NCI-H1694 treated with DMSO at 0.1 percent for 48 hours (cell line): ENCODE measurements at places on chromosomes 1 and 21.

DNA sequence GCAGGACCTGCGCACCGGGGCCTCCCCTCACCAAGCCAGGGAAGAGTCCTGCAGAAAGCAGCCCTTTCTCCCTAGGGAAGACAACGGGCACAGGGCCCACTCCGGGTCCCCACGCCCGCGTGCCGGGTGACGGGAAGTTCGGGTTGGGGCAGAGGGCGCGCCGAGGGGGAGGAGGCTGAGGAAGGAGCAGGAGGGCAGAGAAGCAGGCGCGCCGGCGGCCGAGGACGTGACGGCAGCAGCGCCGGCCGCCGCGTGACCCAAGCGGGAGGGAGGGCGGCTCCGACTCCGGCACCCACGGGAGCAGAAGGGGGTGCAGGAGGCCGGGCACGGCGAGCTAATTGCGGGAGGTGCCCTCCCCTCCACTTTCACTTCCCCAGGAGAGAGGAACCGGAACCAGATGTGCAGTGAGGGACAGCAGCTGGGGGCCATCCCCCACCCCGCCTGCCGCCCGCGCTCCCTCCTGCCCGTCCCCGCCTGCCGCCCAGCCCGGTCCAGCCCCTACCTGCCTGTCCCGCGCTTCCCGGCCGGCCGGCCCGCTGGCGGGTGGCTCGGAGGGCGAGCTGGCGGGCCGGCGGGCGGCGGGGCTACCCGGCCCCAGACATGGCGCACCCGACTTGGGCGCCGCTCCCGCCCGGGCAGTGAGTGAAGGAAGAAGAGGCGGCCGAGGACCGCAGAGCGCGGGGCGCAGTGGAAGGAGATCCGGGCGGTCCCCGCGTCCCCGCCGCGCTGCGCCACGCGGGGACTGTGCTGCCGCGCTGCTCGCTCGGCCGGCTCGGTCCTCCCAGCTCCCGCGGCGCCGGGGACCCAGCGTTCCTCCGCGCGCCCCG, 510 bp downstream of the DENND4B start:
- peak; percentile 50 for DNase-seq

- no peak for DNase-seq
These were observed 646.3 kb downstream of the KIF26B start for GRCh38 chr1:245800901-245801605.

- DNase-seq: peak; percentile 12
These were observed 13.4 kb downstream of the LRRC41 start for GRCh38 chr1:46289976-46290375.

DNA sequence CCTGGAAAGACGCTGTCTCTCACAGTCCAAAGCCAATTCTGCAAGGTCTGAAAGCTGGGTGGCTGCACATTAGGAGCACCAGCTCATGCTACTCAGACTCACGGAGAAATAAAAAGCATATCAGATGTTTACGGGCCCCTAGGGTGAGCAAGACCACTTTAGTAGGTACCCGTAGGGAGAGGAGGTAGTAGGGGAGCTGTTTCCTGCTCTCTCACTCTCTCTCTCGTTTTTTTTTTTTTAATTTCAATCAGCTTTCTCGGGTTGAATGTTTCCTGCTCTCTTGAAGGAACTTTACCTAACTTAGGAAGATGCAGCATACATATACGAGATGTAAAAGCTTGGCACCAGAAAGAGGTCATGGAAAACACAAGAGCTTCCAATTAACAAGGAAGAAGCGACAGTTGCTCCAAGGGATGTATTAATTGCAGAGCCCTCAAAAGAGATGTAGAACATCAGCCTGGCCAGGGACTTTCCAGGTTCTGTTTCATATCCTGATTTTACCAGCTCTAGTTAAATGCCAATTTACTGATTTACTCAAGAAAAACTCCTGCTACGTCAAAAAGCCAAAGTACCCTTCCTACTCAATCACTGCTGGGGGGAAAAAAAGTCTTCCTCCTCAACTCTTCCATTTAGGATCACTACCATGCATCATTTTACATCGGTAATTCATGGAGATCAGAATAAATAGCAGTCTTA, 3.1 kb downstream of the LORICRIN start:
- DNase-seq: no peak

- DNase-seq: no peak
These were observed 31.2 kb downstream of the FMN2 start for GRCh38 chr1:240122639-240123613.

GRCh38 chr1:46102769-46103476, 29.5 kb downstream of the PIK3R3 start:
- DNase-seq: no peak

- peak; percentile 62 for DNase-seq
These were observed 3.9 kb downstream of the ID3 start for GRCh38 chr1:23555270-23555985.

DNA sequence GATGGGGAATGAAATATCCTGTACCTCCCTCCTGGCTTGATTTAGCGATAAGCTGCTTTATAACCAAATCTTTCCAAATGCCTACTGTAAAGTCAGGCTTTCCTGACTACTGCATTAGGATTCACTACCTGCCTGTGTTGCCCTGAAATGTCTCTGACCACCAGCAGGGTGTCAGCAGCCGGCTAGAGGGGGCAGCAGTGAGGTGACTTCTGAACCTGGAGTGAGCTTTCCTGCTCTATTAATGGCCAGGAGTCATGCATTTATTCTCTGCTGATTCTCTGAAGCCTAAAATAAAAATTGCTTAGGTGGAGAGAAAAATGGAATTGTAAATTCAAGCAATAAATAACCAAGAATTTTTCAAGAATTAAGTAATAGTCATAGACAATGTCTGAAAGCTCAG, 2.5 kb downstream of the BACE2 start:
- no peak for DNase-seq

DNA sequence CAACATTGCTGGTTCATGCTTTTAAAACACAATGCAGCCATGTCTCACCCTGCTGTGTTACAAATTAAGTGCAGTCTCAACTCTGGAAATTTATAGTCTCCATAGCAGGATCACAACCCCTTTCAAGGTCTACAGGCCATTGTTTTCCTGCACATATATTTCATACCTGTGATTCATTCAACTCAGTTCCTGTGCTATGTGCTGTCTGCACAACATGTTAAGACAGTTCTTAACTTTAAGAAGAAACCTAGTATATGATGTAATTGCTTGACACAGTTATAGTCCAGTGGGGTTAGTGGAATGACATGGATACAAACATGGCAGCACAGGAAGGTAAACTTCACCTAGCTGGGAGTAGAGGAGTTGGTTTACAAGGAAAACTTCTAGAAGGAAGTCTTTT, 106.4 kb downstream of the IFI44 start:
- DNase-seq: no peak

DNA sequence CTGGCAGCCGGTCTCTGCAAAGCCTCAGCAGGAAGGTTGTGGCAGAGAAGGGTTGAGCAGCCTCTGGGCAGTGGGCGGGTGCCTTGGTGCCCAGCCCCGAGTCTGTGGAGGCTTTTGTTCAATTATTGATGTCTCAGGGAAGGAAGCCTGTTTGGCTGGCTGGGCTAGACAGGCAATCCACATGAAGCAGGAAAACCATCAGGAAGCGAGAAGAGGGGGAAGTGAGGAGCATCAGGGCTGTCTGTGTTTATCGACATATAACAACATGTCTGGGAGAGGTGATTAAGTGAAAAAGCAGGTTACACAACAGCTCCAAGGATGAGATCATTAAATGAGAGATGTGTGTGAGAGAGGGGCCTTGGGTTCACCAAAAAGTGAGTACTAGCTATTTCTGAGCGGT, 105.4 kb downstream of the UBE2U start:
- DNase-seq: no peak

GRCh38 chr1:117669572-117669971, 63.7 kb downstream of the TENT5C start:
- no peak for DNase-seq

- DNase-seq: peak; percentile 50
These were observed 15.5 kb downstream of the FYB2 start for GRCh38 chr1:56803561-56804156.

DNA sequence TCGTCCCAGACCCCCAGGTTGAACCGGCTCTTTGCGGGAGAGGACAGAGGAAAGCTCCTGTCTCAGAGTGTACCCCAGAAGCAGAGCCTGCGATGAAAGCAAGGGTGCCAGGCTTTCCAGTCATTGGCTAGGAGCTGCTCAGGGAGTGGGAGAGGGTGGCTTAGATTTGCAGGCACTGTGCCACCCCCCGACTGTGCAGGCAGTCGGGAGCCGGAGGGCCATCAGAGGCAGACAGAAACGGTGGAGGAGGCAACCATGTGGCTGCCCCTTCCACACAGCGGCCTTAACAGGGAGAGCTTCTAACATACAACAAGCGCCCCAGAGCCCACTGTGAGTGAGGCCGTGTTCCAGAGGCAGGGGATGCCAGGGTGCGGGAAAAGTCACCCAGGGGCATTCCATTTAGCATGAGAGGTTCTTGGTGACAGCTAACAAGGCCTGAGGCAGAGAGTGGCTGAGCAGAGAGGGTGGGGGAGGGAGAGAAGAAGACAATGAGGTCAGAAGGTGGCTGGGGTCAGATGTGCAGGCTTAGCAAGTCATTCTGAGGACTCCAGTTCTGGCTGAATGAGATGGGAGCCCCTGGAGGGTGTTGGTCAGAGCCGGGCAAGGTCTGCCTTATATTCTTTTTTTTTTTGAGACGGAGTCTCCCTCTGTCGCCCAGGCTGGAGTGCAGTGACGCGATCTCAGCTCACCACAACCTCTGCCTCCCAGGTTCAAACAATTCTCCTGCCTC, 9.5 kb upstream of the C1orf167 start:
- DNase-seq: no peak

DNA sequence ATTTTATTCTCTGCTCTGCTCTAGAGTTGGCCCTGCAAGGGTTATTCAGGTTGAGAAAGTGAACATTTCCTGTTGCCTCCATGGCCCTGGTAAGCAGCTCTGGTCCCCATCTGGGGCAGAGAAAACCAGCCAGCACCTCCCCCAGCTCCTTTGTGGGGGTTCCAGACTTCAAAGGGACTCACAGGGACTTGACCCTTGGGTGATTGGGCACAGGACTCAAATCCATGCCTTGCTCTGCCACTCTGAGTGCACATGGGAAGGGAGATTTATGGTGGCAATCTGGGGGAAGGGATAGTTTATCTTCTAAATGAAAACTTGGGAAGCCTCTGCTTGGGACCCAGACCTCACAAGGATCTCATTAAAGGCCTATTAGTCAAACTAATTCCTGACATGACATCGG, 212.8 kb downstream of the FOXD2 start:
- no peak for DNase-seq

GRCh38 chr1:228004331-228004855, 2.4 kb upstream of the WNT3A start:
- DNase-seq: no peak

GRCh38 chr1:88700425-88701013, 16.4 kb downstream of the PKN2 start:
- no peak for DNase-seq

DNA sequence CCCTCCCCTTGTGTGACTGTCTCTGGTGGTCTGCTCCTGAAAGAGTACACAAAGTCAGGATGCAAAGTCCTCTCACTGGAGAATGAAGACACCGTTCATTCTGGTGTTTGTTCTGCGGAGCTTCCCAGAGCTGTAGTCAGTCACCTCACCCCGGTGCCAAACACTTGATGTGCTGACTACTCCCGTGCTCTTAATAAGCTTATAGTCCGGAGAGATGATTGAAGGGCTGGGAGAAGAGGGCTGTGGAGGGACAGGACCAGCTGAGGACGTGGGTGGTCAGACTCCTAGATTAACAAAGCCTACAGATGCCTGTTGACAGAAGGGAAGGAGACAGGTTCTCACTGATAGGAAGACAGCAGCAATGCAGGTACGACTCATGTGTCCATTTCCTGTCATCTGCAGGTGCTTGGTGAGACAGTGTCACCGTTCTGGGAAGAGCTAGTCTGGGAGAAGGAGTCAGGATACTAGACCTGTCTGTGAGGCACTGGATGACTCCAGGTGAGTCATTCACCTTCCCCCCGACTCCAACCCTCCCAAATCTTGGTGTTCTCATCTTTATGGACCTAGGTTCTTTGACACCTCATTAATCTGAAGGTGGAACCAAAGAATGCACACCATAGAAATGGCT, 40.4 kb upstream of the LRRN2 start:
- no peak for DNase-seq

- DNase-seq: no peak
These were observed 15.9 kb downstream of the TMEM63A start for GRCh38 chr1:225866061-225866837.

DNA sequence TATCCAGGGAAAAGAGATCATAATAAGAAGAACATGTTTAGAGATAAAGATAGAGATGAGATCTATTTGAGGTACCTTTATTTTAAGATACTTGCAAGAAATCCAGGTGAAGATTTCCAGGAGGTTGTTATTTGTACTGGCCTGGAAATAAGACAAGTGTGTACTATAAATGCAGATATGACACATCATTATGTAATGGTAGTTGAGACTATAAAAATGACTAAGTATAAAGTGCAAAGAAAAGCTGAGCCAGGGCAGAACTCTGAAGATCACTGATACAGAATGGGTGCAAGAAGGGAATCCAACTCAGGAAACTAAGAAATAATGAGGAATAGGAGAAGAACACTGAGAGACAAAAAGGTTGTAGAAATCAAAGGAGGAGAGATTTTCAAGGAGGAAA, 378.2 kb upstream of the PBX1 start:
- DNase-seq: no peak

DNA sequence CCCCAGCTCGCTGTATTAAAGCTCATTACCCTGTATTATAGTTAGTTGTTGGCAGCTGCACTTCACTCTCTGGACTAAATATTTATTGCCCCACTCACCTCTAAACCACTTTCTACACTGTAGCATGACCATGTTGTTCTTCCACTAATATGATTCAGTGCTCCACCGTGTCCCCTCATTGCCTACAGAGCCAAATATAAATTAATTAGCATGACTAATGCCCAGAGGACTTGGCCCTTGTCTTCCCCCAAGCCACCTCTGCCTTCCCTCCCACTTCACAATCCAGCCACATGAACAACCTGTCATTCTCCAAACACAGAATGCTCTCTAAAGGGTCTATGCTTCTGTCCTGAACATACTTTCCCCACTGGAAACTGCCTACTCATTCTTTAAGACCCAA, 276.5 kb downstream of the PLPP3 start:
- no peak for DNase-seq

DNA sequence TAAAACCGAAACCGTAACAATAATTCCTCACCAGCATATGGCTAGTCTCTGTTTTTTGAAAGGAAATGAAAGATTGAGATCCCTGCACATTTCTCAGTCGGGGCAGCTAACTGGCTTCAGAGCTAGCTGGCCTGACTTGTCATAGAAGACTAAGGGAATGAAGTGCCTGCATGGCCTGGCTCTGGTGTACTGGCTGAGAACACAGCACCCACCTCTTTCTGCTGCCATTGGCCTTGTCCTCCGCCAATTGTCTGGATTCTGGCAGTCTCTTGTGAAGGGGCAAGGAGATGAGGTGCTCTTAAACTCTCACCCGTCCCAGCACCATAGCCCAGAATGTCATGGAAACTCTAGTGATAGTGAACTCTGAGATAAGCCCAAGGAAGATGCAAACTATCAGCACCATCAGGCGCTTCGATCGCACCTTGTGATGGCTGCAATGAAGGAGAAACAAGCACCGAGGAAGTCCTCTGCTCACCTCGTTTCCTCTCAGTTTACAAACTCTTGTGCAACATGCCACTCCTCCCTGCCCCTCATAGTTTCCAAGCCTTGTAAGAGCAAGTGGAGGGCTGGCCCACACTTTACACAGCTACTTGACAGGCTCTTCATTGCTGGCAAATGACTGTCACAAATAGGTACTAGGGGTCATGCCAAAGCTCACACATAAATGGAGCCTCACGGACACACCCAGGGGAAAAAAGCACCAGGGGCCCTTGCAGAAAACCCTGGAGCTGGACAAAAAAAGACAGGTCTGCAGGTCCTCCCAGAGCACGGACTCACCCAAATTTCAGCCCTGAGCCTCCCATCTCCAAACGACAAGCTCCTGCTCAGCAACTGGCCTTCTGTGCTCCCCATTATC, 16.4 kb downstream of the INPP5B start:
- no peak for DNase-seq

- DNase-seq: peak; percentile 87
These were observed 37.2 kb downstream of the KCNJ6 start for GRCh38 chr21:37878946-37879660.
